ENCODE measurements at places on chromosomes 6 and 20. TPM values are rescaled to one million over a fixed set of nuclear protein-coding genes. Genes with fewer than 3 reads are reported as not detected.

- no peak for DNase-seq
Observed at GRCh38 chr6:31103136-31103535, 9.2 kb downstream of the C6orf15 start.

DNA sequence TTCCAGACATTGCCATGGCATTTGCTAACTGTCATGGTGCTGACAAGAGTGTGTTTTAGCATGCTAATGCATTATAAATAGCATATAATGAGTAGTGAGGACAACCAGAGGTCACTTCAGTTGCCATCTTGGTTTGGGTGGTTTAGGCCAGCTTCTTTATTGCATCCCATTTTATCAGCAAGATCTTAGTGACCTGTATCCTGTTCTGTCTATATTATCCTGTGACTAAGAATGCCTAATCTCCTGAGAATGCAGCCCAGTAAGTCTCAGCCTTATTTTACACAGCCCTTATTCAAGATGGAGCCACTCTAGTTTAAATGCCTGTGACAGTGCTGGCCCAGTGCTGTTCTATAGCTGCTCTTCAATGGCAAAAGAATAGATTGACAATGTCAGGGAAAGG, 781.0 kb upstream of the ADGRB3 start:
- DNase-seq = no peak

DNA sequence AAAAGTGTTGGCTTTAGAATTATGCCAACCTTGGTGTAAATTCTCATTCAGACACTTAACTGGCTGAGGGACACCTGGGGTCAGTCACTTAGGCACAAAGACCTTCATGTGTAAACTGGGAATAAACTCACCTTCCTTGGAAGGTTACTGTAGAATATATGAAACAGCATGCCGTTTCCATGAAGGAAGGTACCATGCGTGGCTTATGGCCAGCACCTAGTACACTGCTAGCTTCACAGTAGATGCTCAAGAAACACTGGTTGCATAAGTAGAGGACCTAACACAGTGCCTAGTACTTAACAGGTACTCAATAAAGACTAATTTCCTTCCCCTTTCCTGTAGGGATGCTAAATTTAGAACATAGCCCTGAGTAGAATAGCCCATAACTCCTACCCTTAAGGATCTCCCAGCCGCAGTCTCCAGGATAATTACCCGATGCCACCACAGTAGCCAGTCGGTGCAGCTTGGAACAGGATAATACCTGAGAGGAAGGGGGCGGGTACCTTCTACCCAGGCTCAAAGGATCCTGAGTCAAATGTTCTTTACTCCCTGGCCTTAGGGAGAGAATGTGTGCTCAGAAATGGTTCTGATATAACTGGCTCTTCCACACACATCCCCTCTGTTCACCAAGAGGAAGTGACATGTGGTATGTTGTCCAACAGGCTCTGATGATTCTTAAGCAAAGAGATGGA, 3.6 kb downstream of the BCL2L1 start:
- no peak for DNase-seq

- DNase-seq = no peak
Observed at GRCh38 chr6:22357724-22358189, 60.9 kb upstream of the PRL start.

DNA sequence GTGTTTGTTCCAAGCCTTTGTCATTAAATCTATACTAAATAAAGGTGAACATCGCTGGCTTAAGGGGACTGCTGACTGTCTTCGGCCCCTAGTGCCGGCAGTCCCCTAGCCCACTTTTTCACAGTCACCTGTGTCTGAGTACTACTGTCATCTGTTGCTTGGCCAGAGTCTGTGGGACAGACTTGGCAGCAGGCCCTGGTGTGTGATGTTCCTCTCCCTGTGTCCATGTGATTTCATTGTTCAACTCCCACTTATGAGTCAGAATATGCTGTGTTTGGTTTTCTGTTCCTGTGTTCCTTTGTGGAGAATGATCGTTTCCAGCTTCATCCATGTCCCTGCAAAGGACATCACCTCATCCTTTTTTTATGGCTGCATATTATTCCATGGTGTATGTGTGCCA, 133.4 kb downstream of the HAO1 start:
- no peak for DNase-seq

DNA sequence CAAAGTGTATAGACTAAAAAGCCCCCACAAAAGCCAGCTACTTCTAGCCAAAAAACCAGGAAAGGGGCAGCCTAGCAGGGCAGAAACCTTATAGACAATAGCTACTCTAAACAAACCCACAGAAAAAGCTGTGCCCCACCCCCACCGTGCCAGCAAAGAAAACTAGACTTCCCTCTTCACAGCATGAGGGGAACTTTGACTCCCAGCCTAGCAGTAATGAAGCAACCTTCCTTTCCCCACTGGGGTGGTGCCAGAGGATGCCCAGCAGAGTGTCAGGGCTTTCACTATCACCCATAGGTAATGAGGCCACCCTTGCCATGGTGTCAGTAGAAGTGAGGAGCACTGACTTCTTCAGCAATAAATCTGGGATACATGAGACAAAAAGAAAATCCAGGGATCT, 99.0 kb upstream of the LGSN start:
- no peak for DNase-seq

GRCh38 chr6:37155394-37156312, 14.3 kb upstream of the PIM1 start:
- no peak for DNase-seq

DNA sequence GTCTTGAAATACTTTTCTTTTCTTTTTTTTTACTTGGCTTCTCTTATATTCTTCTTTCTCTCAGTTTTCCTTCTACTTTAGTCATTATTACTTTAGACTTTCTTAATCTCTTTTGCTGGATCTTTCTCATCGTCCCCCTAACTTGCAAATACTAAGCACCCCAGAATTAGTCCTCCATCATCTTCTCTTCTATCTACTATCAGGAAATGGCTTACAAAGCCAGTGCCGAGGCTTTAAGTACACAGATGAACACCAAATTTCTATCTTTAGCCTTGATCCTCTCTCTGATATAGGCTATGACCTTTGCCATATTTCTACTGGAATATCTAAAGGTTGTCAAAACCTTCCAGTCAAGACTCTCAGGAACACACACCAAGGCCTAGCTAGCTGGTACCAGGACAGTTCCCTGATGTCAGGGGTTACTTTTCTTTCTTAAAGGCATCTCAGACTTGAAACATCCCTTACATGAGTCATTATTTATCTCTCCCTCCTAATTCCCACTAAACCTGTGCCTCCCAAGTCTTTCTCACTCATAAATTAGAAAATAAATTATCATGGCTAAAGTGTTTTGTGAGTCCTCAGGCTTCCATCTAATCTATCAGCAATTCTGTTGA, 278.6 kb upstream of the TCF21 start:
- DNase-seq = no peak

- DNase-seq = no peak
Observed at GRCh38 chr6:158584236-158584651, 24.4 kb downstream of the TMEM181 start.

DNA sequence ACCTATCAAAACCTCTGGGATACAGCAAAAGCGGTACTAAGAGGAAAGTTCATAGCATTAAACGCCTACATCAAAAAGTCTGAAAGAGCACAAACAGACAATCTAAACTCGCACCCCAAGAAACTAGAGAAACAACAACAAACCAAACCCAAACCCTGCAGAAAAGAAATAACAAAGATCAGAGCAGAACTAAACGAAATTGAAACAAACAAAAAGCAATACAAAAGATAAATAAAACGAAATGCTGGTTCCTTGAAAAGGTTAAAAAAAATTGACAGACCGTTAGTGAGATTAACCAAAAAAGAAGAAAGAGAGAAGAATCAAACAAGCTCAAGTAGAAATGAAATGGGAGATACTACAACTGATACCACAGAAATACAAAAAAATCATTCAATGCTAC, 302.3 kb downstream of the RNGTT start:
- DNase-seq = no peak

DNA sequence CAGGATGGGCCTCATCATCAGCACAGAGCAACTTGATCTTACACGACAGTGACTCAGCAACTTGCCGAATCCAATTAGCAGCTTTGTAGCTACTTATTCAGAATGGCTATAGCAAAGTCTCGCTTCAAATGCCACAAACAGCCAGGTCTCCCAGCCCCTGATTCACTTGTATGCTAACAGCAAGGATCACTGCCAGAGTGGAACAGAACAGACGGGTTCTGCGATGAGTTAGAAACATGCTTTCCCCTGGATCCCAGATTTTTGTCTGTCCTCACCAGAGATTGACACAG, 254.4 kb downstream of the NRN1 start:
- DNase-seq = no peak

DNA sequence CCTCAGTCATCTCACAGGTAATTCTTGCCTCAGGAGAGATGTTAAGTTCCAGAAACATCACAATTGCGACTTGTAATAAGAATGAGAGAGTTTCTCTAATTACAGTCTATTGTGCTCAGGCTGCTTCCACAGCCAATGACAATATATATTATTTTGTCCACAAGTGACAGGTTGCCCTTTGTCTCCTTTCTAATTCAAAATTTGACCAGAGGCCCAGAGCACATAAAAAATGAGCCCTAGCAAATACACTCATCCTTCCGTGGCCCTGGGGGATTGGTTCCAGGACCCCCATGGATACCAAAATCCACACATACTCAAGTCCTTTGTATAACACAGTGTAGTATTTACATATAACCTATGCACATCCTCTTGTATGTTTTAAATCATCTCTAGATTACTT, 88.1 kb upstream of the TMEM170B start:
- no peak for DNase-seq

CLPSL2 gene
- total RNA-seq = not detected

HMGN3 gene
- 16.2 TPM for total RNA-seq

FBXO9 gene
- total RNA-seq = 35.5 TPM

Data from hematopoietic multipotent progenitor cell (in vitro differentiated cells).